ENCODE measurements at places on chromosomes 5 and 9. TPM values are rescaled to one million over a fixed set of nuclear protein-coding genes. Genes with fewer than 3 reads are reported as not detected.

The ADGRV1 gene
- total RNA-seq, result 249 TPM

The KCNIP1 gene
- total RNA-seq, result 23.3 TPM

The TMEM174 gene
- total RNA-seq, result not detected

The ANKRD33B gene
- 6.9 TPM for total RNA-seq

The SV2C gene
- 9.3 TPM for total RNA-seq

The FAXDC2 gene
- 9.4 TPM for total RNA-seq

The SPINK5 gene
- 0.09 TPM for total RNA-seq

The GPR150 gene
- total RNA-seq, result not detected

The NR4A3 gene
- total RNA-seq, result 1.3 TPM

The FIBCD1 gene
- 4.1 TPM for total RNA-seq

The CYLC2 gene
- total RNA-seq, result not detected

The GOLM1 gene
- 74.3 TPM for total RNA-seq

The PCDHB4 gene
- 6.0 TPM for total RNA-seq

The ALDH7A1 gene
- 60.0 TPM for total RNA-seq

The SPINK1 gene
- total RNA-seq, result not detected

The SPACA9 gene
- 3.1 TPM for total RNA-seq

The FAM151B gene
- 14.7 TPM for total RNA-seq

The IL12B gene
- not detected for total RNA-seq

The SLC6A3 gene
- total RNA-seq, result 0.18 TPM

The SPATA6L gene
- total RNA-seq, result 12.0 TPM

The JAKMIP2 gene
- total RNA-seq, result 33.2 TPM

The NXNL2 gene
- 0.36 TPM for total RNA-seq

The BARX1 gene
- total RNA-seq, result not detected

The LAMC3 gene
- total RNA-seq, result 3.5 TPM

The CD72 gene
- 1.3 TPM for total RNA-seq

The IFNA21 gene
- not detected for total RNA-seq

Measured in cerebellum (tissue), 4 donors.